ENCODE measurements at places on chromosomes 11 and 22.

DNA sequence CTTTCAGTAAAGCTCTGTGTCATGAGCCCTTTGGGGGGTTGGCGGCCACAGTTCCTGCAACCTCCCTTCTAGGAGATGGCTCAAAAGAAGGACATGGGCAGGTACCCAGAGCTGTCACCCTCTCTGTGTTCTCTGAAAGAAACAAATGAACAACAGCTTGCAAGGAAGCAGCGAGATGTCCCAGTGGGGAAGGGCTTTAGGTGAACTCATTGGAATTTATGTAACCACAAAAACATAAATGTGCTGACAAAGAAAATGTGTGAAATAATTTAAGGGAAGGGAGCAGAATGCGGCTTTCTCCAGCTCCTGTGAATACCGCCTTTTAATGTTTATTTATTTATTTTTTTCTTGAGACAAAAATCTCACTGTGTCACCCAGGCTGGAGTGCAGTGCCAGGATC, 3.3 kb downstream of the PARVG start:
- DNase-seq = no peak

- no peak for DNase-seq
Measured at GRCh38 chr11:46118702-46119351, 2.4 kb downstream of the PHF21A start.

DNA sequence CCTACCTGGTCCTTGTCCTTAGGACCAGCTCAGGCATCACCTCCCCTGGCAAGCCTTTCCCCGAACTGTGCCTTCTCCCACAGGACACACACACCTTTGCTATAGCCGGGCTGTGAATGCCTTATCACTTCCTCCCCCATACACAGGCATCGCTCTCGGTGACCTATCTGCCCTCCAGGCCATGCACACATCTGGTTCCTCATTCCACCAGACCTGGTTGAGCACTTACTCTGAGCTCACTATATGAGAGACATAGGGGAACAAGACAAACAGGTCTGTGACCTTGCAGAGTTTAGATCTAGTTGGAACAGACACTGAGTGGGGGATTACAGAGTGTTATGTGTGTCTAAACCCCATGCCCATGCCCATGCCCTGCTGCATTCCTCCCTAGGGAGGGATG, 3.1 kb upstream of the BCR start:
- DNase-seq = no peak

DNA sequence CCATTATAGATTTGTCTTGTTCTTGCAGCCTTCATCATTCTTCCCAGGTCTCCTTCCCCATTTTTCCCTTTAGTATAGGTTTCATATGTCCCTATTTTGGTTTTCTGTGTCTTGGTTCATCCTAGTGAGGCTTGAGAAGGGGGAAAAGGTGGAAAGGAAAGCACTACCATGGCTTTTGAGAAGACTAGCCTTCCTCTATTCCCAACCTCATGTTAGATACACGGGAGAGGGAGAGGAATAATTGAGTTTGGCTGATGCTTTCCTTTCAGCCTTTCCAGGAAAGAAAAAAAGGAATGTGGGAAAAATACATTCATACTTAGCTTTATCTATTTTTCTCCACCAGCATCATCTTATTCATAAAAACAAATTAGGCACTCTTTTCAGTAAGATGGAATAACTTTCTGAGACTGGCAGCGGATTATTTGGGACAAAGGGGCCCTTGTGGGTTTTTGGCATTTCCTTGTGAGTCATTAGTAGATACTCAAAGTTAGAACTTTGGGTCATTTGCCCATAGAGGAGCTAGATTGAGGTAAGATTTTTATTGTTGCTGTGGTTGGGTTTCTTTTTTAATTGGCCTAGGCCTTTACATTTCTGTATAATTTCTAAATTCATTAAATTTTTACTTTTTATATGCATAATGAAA, 23.8 kb downstream of the CAPRIN1 start:
- no peak for DNase-seq

- no peak for DNase-seq
Measured at GRCh38 chr11:46335890-46336562, 11.2 kb upstream of the DGKZ start.

- DNase-seq = no peak
Measured at GRCh38 chr11:104372111-104372510, 208.2 kb upstream of the PDGFD start.

DNA sequence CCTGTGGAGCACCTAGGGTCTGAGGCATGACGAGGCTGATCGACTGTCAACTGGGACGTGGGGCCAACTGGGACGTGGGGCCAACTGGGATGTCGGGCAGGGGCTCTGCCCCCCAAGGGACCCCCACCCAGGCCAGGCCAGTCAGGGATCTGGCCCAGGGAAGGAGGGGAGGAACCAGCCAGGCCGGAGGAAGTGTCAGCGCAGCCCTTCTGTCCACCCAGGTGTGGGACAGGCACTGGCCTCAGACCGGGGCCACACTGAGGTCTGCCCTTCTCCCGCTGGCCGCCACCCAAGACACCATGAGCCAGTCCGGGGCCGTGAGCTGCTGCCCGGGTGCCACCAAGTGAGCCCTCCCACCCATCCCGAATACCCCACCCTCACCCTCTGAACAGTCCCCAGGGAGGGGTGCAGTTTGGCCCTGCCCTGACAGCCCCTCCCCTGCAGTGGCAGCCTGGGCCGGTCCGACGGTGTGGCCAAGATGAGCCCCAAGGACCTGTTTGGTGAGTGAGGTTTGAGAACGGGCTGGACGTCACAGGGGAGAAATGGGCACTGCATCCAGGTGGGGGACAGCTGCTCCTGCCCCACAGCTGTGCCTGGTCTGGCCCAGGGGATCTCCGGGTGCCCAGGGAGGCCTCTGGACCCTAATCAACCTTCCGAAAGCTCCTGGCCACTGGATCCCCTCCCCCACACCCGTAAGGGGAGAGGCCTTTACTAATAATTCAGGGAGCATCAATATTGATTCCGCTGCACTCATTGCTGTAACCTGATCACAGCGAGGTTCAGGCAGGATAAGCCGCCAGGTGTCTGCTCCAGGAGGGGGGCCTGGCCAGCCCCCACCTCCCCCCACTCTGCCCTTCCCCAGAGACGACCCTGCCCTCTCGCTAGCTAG, 3.3 kb downstream of the EPS8L2 start:
- no peak for DNase-seq

GRCh38 chr11:66624450-66624849, 8.0 kb downstream of the RBM14 start:
- no peak for DNase-seq

- DNase-seq = no peak
Measured at GRCh38 chr11:32594272-32594671, 10.6 kb downstream of the EIF3M start.

GRCh38 chr11:60847896-60848295, 6.0 kb downstream of the CCDC86 start:
- DNase-seq = no peak
